ENCODE measurements at places on chromosomes 4 and X.

GRCh38 chrX:46812445-46812844 is 24.4 kb upstream of the RP2 start:
- DNase-seq, result no peak

DNA sequence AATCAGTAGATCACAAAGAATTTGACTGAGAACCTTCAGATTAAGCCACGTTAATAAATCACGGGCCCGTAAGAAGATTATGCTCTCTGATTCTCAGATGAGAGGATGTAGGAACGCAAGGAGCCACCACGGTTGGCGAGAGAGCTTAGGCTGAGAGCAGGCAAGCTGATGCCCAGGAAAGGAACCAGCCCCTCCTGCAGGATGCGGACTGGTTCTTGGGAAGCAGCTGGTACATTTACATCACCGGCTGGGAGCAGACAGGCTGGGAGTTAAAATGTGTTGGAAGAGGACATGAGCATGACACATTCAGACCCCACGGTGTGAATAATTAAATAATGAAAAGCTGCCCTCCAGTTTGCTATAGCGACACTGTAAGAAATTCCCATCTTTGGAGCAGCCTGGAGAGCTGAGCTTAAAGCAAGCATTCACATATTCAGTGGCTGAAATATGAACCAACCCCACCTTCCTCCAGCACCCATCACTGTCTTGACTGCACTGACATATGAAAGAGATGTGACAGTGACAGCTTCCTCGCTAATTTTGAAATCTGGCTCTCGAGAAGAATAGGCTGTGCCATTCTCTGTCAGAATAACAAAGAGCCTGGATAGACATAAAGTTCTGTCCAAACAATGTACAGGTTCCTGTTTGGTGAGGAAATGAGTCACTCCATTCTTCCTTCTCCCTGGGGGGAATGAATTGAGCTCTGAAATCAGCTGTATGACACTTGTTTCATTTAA is 33.1 kb downstream of the LNX1 start:
- peak; percentile 85 for DNase-seq

GRCh38 chr4:95417531-95417930 is 131.2 kb downstream of the UNC5C start:
- DNase-seq, result no peak

- peak; percentile 95 for DNase-seq
Measured at GRCh38 chr4:48906206-48907173, at the start of gene OCIAD2. TSS of gene OCIAD2 (minus strand) at chr4:48906774. CDS start at chr4:48904549, 2,225 bp downstream.

DNA sequence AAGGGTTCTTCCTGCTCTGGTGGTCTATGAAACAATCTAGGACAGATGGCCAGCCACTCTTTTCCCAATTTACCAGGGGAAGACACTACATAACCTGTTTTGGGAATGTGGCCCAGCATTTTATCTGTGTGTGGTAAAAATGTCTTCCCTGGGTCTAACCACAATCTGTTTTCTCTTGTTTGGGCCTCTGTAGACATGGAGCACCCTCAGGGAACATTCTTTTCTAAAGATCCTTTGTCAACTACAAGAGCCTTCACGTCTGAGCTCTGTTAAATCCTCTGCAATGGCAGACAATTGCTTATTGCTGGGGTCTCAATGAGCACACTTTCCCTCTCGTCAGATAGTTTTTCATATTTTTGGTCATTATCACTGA is 35.5 kb downstream of the PLAC1 start:
- DNase-seq, result no peak

DNA sequence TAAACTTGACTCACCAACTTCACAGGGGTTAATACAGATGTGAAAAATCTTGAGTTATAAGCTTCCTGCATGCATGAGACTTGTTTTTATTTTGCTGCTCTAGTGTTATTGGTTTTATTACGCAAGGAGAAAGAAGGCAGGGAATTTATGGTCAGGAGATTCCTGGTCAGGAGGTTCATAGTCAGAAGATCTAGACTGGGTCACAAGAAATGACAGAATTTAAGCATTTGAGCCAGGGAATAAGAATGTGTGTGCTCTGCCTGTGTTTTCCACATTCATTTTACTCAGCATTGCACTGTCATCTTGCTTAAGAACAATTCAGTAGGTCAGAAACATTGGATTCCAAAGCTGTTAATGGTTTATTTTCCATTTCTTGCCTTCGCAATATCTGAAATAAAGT is 2522.1 kb downstream of the ARAP2 start:
- DNase-seq, result no peak

DNA sequence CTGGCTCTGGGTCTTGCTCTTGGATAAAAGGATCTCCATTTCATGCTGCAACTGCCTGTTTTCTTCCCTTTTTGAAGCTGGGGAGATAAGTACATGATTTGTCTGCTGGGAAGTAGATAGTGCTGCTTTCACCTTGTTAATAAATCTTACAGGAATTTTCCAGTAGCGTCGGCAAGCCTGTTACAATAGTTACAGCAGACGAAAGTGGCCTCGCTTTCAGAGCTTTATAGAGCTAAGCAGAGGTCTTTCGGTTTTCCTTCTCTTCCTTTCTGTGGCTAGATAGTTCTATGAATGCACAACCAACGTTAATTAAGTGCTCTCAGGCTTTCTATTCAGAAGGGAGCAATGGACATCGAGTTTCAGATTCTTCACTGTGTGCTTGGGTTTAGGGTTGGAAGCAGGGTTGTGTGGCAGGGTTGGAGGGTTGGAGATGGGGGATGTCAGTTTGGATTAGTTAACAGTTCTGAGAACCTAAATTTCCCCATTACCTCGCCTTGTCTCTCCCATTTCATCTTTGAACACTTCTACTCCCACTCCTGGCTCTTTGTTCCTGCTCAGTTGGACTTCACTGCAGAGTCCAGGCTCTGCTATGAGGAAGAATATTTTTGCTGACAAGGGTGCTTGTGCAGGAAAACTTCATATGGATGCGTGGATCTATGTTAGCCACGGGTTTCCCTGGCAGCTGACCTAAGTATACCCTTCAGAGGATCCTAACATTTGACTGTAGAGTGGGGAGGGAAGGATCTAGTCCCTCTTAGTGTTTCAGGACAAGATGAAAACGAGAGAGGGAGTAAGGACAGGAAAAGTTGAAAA is 237.9 kb downstream of the ARHGAP10 start:
- DNase-seq, result no peak

GRCh38 chrX:38150993-38151392 is 69.7 kb downstream of the SRPX start:
- peak; percentile 68 for DNase-seq

- peak; percentile 31 for DNase-seq
Measured at GRCh38 chrX:131239057-131239456, 50.0 kb downstream of the IGSF1 start.

GRCh38 chr4:25109511-25109910 is 50.7 kb downstream of the SEPSECS start:
- DNase-seq, result no peak

DNA sequence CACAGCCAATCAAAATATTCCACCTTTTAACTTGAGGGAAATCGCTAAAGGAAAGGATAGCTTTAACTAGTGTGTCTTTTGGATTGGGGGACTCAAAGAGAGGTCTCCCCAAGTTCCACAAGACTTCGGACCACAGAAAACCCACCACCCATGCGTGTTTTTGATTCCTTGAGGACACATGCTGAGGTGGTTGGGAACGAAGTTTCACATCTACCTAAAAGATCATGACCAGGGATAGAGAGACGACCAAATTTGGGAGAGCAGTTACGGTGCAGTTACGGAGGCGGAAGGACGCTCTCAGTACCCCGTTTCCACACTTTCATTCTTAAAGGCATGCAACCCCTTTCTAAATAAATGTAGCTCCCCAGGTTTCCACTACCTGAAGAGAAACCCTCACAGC is 1.1 kb downstream of the PCYT1B start:
- no peak for DNase-seq

DNA sequence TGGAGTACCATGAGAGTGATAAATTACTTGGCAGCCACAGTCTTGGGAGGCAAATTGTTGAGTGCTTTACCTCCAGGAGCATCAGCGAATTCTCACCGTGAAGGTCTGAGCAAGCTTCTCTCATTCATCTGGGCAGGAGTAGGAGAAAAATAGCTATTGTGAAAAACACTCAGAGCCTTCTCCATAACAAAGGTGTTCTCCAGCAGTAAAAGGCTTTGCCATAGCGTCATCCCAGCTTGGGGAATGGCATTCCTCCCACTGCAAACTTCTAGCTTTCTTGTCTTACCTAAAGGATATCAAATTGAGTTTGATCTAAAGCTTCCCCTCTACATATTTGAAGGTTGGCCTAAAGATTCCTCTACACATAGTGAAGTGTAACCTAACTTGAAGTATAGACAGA is 29.8 kb upstream of the MAGEA11 start:
- DNase-seq, result no peak

GRCh38 chr4:6123541-6123940 is 76.8 kb downstream of the JAKMIP1 start:
- no peak for DNase-seq

DNA sequence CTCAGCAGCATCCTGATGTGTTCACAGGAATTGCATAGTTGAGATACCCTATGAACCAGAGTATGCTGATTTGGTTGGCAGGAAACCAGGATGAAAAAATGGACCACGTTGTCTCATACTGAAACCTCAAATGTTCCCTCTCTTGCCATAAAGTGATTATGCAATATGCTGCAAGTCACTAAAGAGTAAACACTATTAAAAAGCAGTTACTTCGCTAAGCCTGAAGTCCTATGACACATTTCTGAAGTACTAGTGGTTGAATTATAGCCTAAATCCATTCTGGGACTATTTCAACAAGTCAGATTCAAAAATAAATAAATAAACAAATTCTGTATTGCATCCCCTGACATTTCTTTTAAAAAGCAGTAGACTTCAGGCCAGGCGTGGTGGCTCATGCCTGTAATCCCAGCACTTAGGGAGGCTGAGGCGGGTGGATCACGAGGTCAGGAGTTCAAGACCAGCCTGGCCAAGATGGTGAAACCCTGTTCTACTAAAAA is 106.0 kb upstream of the NAP1L5 start:
- no peak for DNase-seq

- no peak for DNase-seq
Measured at GRCh38 chrX:130728208-130728607, 174.8 kb downstream of the ENOX2 start.

GRCh38 chr4:173264245-173264644 is 69.9 kb downstream of the HMGB2 start:
- DNase-seq, result no peak

- no peak for DNase-seq
Measured at GRCh38 chr4:14767142-14767541, 235.1 kb upstream of the CPEB2 start.
